ENCODE measurements at places on chromosomes 1 and 21.

GRCh38 chr1:151373196-151373595 is 691 bp upstream of the SELENBP1 start:
- DNase-seq, result no peak

DNA sequence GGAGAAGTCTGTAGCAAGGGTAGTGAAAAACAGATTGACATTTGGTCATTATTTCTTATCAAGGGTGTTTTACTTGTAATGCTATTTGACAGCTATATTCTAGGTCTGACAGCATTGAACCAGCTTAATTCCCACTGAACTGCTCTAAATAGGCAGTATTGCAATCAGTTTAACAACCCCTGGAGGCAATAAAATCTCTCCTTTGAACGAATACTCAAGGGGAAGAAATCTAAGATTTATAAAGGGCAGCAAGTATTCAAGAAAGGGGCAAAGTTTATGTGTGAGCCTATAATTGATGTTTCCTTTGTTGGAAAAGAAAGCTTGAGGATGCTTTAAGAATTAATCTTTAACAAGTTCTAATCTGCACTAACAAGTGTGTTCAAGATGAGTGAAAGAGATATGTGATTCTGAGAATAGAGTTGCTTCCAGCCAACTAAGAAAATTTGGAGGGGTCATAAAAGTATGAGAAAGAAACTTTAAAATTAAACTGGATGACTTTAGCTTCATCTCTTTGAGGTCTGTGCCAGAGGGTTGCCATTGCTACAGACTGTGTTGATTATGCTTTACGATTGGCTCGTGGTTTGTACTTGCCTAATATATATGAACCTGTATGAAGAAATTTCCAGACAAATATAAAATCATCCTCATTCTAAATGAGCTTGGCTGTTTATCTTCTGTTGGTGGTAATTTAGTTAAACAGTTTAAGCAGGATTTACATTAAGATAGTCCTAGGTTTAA is 72.5 kb downstream of the ZNF326 start:
- no peak for DNase-seq

DNA sequence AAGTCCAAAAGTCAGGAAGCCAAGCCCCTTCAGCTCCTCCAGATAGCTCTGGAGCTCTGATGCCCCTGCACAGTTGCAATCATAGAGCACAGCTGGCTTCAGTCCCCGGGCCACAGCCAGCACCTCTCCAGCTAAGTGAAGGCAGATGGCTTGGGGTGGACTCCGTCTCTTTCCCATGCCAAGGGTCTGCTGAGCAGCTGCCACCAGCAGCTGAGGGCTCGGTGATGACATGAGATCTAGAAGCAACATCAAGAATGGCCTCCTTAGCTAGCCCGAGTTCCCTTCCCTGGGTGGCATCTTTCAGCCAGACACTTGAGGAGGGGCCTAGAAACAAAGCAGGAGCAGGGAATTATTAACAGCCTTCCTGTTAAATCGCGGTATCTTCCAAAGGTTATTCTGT is 973 bp downstream of the C1orf74 start:
- DNase-seq, result no peak

DNA sequence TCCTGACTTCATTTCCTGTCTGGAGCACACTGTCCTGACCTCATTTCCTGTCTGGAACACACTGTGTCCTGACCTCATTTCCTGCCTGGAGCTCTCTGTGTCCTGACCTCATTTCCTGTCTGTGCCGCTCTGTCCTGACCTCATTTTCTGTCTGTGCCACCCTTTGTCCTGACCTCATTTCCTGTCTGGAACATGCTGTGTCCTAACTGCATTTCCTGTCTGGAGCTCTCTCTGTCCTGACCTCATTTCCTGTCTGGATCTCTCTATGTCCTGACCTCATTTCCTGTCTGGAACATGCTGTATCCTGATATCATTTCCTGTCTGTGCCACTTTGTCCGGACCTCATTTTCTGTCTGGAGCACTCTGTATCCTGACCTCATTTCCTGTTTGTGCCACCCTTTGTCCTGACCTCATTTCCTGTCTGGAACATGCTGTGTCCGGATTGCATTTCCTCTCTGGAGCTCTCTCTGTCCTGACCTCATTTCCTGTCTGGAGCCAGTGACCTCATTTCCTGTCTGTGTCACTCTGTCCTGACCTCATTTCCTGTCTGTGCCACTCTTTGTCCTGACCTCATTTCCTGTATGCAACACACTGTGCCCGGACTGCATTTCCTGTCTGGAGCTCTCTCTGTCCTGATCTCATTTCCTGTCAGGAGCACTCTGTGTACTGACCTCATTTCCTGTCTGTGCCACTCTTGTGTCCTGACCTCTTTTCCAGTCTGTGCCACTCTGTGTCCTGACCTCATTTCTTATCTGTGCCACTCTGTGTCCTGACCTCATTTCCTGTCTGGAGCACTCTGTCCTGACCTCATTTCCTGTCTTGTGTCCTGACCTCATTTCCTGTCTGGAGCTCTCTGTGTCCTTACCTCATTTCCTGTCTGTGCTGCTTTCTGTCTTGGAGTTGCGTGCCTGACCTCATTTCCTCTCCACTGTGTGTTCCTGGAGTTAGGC is 27.6 kb downstream of the SKI start:
- no peak for DNase-seq

DNA sequence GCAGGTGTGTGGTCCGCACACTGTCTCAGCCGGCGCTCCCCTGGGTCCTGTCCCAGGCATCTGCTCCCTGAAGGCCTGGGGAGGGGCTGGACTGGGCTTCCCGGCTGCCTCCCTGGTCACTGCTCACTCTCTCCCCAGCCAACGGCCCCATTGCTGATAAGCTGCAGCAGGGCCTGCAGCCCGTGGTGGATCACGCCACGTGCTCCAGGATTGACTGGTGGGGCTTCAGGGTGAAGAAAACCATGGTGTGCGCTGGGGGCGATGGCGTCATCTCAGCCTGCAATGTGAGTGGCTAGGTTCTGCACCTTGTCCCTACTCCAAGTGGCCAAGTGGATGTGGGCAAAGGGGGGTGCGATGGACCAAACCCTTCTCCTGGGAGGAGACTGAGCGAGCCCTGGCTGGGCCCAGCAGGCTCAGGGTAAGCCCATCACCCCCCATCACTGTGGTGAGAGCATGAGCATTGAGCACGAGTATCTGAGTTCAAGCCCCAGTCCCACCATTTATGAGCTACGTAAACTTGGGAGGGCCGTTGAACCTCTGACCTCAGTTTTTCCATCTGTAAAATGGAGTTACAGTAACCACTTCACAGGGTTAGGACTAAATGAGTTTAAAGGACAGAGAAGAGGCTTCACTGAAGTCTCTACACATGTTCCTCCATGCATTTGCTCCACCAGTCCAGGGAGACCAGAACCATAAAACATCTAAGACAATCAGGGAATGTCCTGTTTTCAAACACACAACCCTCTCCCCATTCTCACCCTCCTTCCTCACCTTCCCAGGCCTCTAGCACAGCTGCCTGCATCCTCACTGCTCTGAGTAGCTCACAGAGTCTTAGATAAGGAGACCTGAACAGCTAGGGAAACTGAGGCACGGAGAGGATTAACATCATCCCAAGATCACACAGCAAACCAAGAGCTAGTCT is 6.5 kb downstream of the CTRC start:
- DNase-seq, result no peak

DNA sequence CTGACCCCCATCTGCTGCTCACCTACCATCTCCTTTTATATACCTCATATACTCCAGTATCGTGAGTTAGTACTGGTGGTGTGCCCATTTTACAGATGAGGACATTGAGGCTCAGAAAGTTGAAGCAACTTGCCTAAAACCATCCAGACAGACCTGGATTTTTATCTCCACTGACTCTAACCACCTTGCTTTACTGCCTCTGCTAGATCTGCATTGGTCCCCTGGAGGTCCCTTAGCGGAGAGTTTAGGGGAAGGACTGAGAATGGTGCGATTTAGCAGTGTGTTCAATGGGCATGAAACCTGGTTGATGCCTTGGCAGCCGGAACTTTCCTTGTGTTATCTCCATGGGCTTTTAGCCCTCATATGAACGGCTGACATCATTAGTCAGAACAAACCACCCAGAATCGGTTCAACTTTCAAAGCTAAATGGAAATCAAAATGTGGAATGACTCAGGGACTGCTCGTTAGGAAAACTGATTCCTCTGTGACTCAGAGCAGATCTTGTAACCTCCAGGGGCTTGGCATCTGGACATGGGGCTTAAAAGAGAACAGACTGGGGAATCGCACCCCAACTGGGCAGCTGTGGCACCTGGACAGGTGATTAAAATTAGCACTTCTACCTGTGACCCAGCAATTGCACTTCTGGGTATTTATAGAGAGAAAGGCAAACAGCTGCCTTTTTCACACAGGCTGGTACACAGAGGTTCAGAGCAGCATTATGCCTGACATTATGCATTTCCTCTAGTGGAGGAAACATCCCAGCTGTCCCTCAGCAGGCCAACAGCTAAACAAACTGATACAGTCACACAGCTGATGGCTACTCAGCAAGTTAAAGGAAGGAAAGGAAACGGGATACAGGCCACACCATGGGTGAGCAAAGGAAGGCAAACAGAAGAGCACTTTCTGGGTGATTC is 25.3 kb downstream of the TMEM51 start:
- DNase-seq, result no peak

GRCh38 chr1:56561227-56562019 is 17.9 kb downstream of the PLPP3 start:
- no peak for DNase-seq

DNA sequence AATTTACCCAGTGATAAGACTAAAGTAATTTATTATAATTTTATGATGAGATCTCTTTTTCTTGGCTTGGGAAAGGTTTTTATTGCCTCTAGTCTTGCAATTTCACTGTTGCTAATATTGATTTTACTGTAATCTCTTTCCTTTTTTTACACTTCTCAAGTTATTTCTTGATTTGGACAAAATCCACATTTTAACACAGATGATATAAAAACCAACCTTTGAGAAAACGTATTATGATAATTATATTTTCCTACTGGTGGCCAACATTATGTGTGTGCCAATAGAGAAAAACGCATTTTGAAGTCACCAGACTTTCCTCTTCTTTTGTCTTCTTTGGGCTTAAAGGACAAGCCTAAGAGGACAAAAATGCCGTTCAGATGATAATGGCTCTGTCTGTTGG is 314.9 kb downstream of the PRDM2 start:
- DNase-seq, result no peak

DNA sequence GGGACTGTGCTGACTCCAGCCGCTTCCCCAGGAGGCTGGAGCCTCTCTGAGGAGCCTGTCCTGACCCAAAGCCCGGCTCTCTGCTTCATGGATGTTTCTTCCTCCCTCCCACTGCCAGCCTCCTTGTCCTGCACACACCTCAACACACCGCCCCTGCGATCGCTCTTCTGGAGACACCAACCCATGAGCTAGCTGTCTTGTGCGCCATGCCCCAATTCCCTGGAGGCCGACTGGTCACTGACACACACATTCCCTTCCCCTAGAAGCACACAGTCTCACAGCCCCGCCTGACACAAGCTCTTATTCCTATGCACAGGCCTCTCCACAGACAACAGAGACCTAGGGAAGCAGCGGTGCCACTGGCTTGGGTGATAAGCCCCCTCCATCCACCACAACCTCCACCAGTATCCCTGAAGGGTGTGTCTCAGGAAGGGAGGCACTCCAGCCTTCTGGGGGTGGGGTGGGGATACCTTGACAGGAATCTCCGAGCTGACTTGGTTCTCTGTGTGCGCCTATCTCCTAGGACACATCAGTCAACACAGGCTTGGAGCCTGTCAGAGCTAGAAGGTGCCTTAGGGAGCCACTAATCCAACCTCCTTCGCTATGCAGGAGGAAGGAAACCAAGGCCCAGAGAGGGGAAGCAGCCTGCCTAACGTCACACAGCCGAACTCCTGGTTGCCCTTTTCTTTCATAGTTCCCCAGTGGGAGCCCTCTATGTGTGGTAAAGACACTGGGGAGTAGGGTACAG is 31.1 kb downstream of the AHDC1 start:
- DNase-seq, result no peak

- DNase-seq, result no peak
These were observed 10.3 kb upstream of the SPRR2B start for GRCh38 chr1:153081736-153082135.

DNA sequence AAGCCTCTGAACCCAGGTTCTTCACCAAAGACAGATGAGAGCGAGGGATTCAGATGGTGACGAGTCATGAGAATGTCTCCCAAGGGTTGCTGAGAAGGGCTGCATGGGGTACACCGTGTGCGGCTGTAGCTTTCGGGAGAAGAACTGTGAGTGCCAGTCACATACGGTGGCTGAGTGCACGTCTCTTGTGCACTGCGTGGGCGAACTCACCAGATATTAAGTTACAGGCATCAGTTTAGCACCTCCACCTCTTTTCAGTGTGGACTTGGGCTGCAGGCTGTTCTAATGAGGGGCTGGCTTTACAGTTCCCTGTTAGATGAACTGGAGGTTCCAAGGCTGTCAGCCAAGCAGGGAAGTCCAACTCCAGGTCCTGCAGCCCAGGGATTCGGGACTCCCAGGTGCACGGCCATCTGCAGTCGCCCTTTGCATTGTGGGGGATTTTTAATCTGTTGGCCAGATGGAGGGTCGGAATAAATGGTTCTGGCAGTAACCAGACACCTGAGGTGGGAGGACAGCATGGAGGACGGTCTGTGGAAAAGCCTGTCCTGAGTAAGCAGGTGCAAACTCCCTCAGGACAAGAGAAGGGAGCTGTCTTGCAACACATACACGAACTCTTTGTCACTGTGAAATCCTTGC is 26.5 kb upstream of the AVPR1B start:
- no peak for DNase-seq

GRCh38 chr1:100569888-100570287 is 31.9 kb downstream of the GPR88 start:
- no peak for DNase-seq

DNA sequence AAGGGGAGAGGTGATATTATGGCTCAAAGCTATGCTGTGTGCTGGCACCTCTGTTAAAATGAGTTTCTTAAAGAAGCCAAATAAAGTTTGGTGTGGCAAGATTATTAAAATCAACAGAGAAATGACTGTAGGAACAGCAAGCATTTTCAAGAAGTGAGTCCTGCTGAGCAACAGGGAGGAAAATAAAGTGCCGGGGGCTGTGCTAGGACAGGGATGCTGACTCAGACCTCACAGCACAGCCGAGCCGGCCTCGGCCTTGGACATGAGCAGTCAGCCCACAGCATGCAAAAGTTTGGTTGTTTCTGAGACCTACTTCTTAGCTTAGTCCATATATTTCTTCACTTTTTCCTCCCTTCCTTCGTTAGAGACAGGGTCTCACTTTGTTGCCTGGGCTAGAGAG is 19.2 kb downstream of the CNIH3 start:
- DNase-seq, result no peak

DNA sequence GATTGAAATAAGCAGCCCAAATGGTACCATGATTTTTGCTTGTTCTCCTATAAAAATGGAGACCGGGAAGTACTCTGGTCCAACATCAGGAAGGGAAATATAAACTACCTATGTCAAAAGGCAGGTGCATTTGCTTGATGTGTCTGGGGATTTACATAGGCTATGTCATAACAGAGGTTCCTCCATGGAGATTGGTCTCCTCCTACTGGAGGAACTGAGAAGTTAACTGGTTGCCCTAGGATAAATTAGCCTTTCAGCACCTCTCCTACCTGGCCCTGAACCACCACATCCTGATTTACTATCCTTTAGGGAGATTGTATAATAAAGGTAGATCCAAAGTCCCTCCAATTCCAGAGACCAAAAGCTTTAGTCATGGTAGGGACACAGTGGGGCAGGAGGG is 1109.3 kb upstream of the B3GALT2 start:
- no peak for DNase-seq

- DNase-seq, result no peak
These were observed 111.1 kb downstream of the NAV1 start for GRCh38 chr1:201649761-201650622.

GRCh38 chr21:34992736-34993398 is 56.2 kb downstream of the RUNX1 start:
- DNase-seq, result no peak

Data from stimulated activated CD4-positive, alpha-beta T cell treated with anti-CD3 and anti-CD28 coated beads, Interleukin-1b, Interleukin-23, amount 100 ng/mL, for 1 hour (primary cell).